DMS53 (cell line): ENCODE measurements at places on chromosomes 3 and 15.

- DNase-seq = peak; percentile 60
These were observed 346.8 kb downstream of the CNTN3 start for GRCh38 chr3:74267588-74268184.

- DNase-seq = peak; percentile 3
These were observed 155.1 kb upstream of the CNTN4 start for GRCh38 chr3:1943395-1944118.

- peak; percentile 76 for DNase-seq
These were observed 16.6 kb upstream of the AEN start for GRCh38 chr15:88604381-88605188.

- DNase-seq = no peak
These were observed 133.6 kb downstream of the TIGIT start for GRCh38 chr3:114427285-114428043.

- no peak for DNase-seq
These were observed 88.7 kb downstream of the SEMA5B start for GRCh38 chr3:122938783-122939425.

DNA sequence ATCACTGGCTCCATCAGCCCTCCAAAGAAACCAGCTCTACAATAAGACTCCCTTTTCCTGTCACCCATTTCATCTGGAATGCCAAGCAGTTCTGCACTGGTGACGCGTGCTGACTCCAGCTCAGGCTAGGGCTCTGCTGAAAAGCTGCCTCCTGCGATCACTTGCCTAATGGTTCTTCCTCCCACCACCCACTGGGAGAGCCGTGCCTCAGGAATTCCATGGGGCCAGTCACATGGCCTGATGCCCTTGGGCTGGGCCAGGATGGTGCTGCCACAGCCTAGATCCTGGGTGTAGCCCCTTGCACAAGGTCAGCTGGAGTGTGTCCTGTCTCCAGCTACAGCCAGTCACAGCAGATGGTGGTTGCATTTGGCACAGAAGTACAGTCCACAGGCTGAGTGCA lies 98.9 kb downstream of the DNAJB8 start:
- no peak for DNase-seq

- DNase-seq = no peak
These were observed 67.0 kb upstream of the ABHD2 start for GRCh38 chr15:89021224-89021623.
